ENCODE measurements at places on chromosomes 1 and 21.

- no peak for DNase-seq
Observed at GRCh38 chr1:40870135-40870728, 8.1 kb upstream of the CITED4 start.

GRCh38 chr1:84855168-84855567 lies 37.8 kb downstream of the LPAR3 start:
- no peak for DNase-seq

GRCh38 chr1:199089393-199090122 lies 450.7 kb downstream of the PTPRC start:
- peak; percentile 34 for DNase-seq

GRCh38 chr1:2128189-2128901 lies 66.2 kb downstream of the FAAP20 start:
- no peak for DNase-seq

DNA sequence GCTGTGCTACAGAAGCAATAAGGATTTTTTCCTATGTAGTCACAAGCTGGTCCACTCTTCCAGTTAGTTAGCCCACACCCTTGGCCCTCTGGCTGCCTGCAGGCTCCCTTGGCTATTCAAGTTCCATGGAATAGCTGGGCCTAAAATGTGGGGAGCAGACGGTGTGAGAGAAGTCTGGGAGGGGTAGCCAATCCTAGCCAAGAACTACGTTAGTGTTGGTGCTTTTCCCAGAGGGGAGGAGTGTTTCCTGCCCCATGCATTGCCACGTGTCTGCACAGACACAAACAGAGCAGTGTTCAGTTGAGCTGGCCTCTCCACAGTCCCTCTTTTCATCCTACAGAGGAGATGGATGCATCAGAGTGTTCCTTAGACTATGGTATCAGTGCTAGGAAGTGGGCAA lies 59.0 kb upstream of the IPO9 start:
- no peak for DNase-seq

DNA sequence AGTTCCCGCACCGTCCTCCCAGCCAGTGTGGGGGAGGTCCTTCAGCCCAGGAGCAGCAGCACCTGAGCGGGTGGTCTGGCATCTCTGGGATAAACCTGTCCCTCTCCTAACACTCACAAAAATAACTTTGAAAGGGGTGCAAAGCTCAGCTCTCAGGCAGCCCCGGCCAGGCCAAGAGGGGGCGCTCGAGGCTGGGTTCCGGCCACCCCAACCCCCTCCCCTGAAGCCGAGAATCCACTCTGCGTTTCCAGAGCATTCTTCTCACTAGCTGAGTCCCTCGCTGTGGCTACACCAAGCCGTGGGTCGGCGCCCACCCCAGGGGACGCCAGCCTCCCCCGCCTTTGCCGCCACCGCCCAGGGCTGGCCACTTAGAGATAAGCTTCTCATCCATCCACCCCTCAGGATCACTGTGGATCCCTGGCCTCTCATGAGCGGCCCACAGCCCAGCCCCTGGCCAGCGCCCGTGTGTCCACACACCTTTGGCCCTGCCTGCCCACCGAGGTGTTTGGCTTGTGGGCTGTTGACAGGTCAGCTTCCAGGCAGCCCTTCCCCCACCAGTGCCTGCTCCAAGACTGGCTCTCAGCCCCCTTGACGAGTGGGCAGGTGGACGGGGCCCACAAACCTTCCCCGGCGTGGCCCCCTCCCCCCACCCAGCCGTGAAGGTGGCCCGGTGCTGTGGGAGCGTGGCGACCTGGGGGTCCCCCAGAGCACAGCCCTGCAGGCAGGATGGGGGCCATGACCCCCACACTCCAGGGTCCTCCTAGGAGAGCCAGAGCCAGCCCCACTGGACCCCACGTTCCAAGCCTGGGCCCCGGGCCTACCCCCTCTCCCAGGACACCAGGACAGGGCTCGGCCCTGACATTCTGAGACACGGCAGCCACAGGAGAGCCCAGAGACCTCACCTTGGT lies 1.9 kb downstream of the FTCD start:
- peak; percentile 73 for DNase-seq

DNA sequence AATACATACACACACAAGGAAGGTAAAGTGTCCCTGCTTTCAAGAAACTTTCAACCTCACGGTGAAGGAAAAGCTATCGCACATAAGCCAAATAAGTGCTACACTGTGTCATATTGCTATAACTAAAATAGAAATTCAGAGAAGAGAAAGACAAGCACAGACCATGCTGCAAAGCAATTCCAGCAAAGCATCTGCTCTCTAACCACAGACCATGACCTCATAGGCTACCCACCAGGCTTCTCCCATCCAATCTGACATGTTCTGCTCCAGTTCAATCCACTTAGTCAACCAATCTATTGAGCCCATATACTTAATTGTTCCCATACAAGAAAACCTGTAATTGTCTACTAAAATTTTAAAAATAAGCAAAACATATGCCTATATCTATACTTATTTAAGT lies 211.3 kb downstream of the BARHL2 start:
- no peak for DNase-seq

DNA sequence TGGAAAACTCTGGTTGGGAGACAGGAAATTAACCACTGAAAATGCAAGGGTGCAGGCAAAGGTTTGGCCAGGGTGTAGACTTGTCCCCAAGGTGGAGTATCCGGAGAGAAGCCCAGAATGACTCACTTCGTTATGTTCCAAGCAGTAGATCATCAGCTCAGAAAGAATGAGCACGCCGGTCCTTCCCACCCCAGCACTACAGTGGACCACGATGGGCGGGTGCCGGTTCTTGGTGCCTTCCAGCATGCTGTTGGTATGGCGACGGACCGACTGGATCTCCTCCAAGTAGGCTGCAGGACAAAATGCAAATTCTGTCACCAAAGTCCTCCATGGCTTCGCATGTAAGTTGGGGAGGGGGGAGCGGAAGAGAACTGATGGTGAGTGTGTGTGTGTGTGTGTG lies 83.4 kb downstream of the SMYD2 start:
- DNase-seq = no peak

DNA sequence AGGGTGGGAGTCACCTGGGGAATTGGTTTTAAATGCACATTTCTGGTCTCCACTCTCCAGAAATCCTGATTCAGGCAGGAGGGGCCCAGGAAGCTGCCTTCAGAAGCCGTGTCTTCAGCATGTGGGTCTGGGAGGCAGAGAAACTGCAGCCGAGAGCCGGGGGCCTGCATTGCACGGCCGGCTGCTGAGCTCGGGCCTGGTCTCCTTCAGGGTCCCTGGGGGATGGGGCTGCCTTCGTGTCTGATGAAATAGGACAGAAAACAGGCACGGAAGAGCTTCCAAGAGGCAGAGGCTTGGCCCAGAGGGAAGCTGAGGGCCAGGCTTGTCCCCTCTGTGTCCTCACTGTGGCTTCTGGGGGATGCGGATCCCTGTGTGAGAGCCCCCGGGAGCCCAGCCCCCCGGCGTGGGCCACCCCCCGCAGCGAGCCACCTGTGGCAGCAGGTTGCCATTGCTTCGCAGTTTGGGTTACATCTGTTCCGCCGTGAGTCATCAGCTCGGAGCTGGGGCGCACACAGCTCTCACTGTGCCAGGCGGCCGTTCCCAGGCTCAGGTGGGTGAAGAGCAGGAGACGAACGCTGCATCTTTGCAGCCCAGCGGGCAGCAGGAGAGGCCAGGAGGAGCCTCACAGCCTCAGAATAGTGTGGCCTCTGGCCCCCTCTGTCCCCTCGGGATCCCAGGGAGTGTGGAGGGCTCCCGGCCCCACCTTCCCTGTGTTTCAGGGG lies 72.4 kb downstream of the AJAP1 start:
- DNase-seq = no peak

DNA sequence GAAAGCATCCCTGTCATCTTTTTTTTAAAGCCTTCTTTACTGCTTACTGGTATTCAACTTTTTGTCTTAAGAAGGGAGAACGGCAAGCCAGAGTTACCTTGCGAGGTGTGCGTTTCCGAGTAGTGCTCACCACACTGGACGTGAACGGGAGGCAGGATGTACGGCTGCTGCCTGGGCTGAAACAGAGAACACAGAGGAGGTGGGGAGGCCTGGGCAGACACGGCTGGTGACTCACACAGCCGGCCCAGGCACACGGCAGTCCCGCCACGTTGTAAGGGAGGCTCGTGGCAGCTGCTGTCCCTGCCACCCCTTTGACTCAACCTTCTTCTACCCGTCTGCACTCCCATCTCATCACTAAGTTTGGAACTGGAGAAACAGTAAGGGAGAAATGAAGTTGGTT lies 105.8 kb downstream of the SMYD2 start:
- no peak for DNase-seq

GRCh38 chr1:180084867-180085266 lies 69.8 kb upstream of the QSOX1 start:
- no peak for DNase-seq

GRCh38 chr1:68198752-68199151 lies 33.6 kb downstream of the WLS start:
- no peak for DNase-seq

DNA sequence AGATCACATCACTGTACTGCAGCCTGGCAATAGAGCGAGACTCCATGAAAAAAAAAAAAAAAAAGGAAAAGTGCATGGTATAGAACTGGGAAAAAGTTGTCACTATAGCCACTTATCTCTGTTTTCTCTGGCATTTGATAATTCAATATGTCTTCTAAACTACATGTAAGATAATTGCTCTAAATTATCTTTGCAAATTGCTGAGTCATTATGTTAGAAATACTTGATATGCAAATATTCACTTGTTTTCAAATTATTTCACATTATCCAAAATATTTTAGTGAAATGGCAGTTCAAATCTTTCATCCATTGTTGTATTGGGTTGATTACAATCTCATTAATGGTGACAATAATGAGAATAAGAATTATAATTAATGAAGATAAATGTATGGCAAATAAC lies 1455.1 kb downstream of the KCNT2 start:
- DNase-seq = no peak

GRCh38 chr1:195462646-195463045 lies 1145.6 kb downstream of the KCNT2 start:
- no peak for DNase-seq

DNA sequence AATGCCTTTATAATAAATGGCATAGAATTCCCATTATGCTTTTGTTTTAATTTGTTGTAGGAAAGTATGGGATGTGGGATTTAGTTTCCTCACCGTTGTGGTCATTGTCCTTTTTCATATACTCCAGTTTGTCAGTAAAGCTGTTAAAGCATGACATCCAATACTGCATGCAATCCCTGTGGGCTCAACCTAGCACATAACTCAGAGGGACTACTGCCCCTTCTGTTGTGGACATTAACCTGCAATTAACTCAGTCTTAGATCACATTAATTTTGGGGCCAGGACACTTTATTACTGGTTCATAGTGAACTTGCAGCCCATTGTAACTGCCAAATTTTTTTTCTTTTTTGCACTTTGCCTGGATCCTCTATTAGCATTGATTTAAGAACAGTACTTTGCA lies 112.5 kb downstream of the DNM3 start:
- no peak for DNase-seq

GRCh38 chr1:50658459-50659076 lies 235.3 kb upstream of the DMRTA2 start:
- DNase-seq = no peak

GRCh38 chr1:245770156-245770555 lies 615.4 kb downstream of the KIF26B start:
- no peak for DNase-seq

GRCh38 chr1:204476563-204476962 lies 18.0 kb downstream of the PIK3C2B start:
- peak; percentile 6 for DNase-seq

DNA sequence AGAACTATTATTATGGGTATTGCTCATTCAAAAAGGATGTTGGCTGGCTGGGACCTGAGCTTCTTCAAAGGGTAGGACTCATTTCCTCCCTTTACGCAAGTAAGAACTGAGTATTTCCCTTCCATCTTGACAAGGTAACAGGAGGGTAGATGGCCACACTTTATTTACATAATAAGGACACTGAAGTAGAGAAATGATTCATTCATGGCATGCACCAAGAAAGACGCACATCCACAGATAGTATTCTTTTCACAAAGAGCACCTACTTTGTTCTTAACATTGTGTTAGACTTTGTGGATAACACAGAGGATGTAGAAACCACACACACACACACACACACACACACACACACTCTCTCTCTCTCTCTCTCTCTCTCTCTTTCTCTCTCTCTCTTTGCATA lies 82.9 kb downstream of the FAM78B start:
- no peak for DNase-seq

DNA sequence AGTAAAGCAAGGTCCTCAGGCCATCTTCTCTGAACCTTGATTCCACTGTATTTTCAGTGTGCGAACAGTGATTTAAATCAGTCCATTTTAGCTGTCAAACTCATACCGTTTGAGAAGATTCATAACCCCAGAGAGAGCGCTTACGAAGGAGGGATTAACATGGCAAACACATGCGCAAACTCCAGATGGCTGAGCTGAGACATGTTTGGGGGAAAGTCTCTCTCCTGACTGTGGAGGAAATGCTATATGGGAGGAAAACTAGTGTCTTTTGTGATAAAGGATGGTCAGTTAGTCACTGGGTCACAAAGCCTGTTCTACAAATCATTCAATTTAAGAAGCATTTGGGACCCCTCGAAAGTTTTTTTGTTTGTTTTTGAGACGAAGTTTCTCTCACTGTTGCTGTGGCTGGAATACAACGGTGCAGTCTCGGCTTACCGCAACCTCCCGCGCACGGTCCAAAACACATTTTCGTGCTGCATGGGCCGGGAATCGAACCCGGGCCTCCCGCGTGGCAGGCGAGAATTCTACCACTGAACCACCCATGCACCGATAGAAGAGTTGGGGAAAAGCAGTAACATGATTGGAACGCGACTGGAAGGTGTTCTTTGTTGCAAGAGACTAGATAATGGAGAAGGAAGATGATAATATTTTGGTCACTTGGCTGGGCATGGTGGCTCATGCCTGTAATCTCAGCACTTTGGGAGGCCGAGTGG lies 58.4 kb upstream of the CXADR start:
- no peak for DNase-seq

DNA sequence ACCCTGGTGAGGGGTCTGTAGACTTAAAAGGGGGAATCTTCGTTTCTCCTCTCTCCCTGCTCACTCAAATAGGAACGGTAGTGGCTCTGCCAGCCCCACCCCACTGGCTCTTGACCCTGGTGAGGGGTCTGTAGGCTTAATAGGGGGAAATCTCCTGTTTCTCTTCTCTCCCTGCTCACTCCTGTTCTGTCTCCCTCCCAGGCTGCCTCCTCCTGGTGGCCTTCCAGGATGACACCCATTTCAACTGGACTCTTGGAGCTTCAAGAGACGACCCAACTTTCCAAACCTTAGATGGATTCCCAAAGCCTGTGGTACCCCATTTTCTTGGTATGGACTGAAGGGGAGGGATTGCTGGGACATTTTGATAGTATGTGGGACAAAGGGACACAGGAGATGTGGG lies 1.4 kb upstream of the EPHB2 start:
- DNase-seq = no peak

GRCh38 chr1:160963521-160963920 lies 8.9 kb upstream of the ITLN2 start:
- DNase-seq = no peak

GRCh38 chr1:206729507-206729906 lies 41.1 kb upstream of the IL19 start:
- no peak for DNase-seq

DNA sequence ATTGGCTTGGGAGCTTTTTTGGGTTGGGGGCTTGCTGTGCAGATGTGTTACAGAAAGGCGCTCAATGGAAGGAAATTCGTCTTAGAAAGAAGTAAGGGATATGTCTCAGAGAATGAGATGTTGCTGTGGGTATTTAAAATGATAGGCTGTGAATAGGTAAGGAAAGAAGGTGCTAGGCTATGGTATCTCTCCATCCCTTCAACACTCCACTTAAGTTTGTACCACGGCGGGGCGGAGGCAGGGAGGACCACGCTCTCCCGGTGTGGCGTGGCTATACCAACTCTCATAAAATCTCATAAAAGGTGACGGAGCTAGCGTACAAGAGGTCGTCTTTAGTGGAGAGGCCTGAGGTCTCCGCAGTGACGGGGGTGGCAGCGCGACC lies 305 bp upstream of the RPS6KC1 start:
- DNase-seq = no peak

All from GM10248 (cell line).